ENCODE measurements at places on chromosomes 2 and 18.

DNA sequence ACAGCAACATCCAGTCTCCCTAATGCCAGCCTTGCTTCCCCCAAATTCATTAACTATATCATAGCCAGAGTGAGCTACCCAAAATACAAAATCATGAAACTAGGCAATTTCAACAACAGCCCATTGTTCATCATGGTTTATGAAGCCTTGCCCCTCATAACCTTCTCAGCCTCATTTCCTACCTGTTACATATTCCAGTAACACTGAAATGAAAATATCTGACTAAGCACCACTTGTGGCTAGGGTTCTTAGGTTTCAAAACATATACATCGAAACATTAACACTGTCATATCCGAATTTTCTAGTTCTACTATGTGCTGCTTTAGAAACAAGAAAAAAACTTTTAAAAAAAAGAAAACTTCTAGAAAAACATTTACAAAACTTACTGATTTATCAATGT, 59.5 kb downstream of the ATAD2B start:
- no peak for DNase-seq

DNA sequence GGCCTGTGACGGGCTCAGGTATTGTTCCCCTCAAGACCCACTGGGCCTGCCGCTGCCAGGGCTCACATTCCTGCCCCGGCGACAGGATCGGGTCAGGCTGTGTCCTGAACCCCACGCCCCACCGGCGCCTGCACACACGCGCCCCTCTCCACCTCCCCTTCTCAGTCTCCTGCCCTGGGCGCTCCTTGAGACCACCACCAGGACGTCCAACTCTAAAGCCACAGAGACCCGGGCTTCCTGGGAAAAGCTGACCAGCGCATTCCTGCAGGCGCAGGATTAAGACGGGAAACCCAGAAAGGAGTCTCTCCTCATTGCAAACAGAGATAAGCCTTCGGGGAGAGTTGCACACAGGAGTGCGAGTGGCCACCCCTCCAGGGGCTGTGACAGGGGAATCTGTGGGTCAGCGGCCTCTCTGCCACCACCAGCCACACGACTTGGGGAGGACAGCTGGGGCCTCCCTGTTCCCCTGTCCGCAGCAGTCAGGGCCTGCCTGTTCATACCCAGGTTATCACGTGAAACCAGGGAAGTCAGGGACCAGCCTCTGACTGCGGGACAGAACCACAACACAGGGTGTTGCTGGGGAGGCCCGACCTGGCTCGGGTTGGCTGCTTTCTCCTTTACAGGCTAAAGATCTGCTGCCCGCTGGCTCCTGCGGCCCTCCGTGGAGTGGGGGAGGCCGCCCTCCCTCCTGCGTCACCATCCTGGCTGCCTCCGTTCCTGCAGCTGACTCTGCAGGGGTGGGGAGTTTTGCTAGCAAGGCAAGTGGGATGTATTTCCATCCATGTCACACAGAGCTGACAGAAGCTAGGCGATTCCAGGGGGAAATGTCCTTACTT, 88.8 kb downstream of the ZCCHC2 start:
- no peak for DNase-seq

- DNase-seq = peak; percentile 76
These were observed 35.0 kb upstream of the EVA1A start for GRCh38 chr2:75595541-75596395.

DNA sequence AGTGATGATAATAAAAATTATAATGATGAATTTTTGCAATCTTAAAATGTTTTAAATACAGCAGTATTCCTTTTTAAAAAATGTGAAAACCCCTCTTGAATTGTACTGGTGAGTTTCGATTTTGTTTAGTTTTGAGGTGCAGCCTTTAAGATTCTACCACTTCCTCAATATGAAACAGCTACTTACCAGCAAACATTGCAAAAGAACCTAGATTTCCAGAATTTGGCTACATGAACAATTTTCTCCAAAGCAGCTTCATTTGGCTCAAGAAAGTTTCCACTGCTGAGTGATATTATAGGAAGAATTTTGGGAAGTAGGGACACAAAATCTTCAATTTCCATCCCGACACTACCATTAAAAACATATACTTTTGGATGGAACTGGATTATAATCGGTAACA, 12.0 kb downstream of the TCF4 start:
- DNase-seq = no peak

GRCh38 chr2:119782308-119783027, 22.7 kb downstream of the PTPN4 start:
- DNase-seq = peak; percentile 7

- DNase-seq = peak; percentile 89
These were observed 18.0 kb downstream of the MBP start for GRCh38 chr18:77114415-77115191.

GRCh38 chr2:106175086-106175850, 18.8 kb downstream of the UXS1 start:
- DNase-seq = no peak

DNA sequence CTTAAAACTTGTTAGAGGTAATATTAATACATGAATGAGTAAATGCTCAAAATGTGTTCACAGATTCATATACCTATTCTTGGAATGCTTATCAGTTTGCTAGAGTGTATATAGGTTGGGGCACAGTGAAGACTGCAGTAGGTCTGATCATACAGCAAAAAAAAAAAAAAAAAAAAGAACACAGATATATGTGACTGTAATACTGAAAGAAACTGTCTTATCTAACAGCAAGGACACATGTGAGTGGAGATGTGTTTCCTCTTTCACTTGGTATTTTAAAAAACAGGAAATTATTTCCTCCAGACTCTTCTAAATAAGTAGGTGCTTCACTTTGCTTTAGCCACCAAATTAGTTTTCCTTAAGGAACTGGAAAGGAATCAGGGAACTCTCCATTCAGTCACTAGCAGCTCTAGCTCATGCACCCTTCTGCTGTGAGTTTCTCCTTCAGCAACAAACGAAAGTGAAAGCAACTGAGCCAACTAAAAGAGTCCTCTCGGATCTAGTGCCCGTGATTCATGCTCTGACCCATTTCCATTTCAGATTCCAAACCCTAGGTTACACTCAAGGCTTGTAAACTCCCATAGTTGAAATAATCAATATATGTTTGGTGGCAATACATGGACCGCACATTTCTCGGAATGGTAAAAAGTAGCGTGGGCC, 98.5 kb downstream of the DSEL start:
- DNase-seq = peak; percentile 51

DNA sequence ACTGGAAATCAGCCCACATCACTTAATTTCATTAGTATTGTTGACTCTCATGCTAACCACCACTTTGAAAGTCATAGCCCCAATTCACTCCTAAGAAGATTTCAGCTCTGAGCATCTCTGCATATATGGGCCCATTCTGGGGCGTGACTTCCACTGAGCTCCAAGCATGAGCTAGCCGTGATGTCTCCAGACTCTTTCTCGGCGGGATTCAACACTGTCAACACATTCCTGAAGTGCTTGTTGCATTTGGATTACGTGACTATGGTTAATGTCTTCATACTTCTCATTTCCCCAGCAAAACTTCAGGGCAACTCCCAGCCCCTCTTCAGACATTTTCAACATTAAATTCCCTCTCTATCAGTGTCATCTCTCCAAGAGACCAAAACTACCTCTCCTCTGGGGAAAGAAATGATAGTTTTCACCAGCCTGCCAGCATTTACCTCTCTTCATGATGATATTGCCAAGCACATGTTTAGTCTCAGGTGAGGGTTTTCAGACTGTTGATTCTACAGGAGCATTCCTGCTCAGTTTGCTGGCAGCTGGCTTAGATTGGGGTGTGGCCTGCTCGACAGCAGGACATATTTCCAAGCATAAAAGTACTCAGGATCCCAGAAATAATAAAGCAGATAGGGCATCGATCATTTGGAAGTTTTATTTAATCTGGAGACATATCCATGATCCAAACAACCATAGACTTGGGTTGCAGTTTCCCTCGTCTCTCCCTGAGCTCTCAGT, 81.7 kb downstream of the FEZ2 start:
- DNase-seq = peak; percentile 88

DNA sequence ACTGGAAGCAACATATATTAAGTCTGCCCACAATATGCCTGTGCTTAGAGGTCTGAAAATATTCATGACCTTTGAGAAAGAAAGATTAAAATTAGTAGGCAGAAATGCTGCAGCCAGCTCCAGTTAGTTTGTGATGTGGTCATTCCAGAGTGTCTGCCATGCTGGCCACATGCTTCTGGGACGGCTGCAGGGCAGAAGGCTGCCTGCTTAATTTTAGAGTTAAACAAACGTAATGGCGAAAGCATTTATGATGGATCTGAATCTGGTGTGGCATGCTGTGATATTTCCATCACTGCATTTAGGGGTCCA, 95.4 kb downstream of the FHOD3 start:
- no peak for DNase-seq

- no peak for DNase-seq
These were observed 154.0 kb downstream of the MBP start for GRCh38 chr18:76978616-76979015.

DNA sequence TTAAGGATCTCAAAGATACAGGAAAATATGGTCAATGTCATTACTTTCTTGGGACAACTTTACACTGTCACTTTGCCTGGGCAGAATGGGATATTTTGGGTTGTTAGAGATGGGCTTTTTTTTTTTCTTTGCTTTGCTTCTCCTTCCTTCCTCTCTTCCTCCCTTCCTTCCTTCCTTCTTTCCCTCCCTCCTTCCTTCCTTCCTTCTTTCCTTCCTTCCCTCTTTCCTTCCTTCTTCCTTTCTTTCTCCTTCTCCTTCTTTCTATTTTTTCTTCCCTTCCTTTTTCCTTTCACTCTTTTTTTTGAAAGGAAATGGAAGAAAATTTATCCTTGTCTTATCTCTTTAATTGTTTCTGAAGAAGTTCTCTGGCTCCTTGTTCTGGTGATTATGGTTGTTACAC, 180.0 kb upstream of the CCDC68 start:
- no peak for DNase-seq

Data from NCI-H226 (cell line).